Bronchial epithelial cell (primary cell): ENCODE measurements at places on chromosomes 16 and 17.

DNA sequence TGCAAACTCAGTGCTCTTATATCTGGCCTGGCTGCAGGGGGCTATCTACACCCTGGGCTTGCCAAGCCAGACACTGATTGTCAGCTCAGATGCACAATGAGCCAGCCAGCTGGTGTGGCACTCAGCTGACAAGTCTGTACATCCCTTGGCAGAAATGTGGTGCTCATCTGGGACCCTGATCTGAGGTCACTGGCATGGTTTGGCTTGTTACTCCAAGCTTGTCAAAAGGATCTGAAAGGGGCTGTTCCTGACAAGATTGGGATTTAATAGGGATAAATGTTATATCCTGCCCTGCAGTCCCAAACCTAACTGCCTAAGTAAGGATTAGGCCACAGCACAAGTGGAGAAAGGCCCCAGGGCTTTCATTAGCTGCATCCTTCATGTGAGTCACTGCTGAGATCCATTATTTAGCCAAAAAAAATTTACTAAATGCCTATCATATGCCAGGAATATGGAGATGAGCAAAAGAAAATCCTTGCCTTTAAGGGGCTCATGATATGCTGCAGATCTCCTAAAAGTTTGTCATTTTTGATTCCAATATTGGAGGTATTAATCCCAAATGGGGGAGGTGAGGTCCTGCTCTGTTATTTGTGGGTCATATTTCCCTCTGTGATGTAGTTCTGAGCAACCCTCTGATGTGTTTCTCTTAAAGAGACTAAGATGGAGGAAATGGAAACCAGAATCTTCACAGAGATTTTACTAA lies 6.3 kb downstream of the SLC6A2 start:
- DNase-seq, result peak; percentile 66

- no peak for DNase-seq
Measured at GRCh38 chr16:85216522-85217375, 104.5 kb upstream of the CIBAR2 start.

DNA sequence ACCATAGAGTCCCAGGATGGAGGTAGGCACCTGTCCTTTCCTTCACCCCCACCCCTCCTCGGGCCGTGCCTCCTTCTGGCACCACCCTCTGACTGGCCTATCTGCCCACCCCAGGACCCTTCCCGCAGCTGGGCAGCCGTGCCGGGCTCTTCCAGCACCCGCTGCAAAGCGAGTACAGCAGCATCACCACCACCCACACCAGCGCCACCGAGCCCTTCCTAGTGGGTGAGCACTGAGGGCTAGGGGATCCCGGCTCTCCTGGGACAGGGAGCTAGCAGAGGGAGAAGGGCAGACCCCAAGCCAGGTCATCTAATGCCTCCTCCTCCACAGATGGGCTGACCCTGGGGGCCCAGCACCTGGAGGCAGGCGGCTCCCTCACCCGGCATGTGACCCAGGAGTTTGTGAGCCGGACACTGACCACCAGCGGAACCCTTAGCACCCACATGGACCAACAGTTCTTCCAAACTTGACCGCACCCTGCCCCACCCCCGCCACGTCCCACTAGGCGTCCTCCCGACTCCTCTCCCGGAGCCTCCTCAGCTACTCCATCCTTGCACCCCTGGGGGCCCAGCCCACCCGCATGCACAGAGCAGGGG lies 7.8 kb downstream of the GALK1 start:
- no peak for DNase-seq

- no peak for DNase-seq
Measured at GRCh38 chr16:2121853-2122252, 13.8 kb downstream of the PKD1 start.

DNA sequence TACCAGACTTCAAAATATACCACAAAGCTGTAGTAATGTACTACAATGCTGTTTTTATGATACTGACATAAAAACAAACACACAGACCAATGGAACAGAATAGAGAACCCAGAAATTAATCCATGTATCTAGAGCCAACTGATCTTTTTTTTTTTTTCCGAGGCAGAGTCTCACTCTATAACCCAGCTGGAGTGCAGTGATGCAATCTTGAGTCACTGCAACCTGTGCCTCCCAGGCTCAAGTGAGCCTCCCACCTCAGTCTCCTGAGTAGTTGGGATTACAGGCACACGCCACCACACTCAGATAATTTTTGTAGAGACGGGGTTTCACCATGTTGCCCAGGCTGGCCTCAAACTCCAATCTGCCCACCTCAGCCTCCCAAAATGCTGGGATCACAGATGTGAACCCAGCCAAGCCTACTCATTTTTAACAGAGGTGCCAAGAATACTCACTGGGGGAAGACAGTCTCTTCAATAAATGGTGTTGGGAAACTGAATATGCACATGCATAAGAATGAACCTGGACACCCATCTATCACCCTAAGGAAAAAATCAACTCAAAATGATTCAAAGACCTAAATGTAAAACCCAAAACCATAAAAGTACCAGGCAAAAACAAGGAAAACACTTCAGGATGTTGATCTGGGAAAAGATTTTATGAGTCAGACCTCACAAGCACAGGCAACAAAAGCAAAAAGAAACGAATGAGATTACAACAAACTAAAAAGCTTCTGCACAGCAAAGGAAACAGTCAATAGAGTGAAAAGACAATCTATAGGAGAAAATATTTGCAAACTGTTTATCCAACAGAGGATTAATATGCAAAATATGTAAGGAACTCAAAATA lies 63.1 kb downstream of the STX8 start:
- DNase-seq, result peak; percentile 84

GRCh38 chr16:651844-652243 lies 2.7 kb downstream of the WDR90 start:
- DNase-seq, result no peak

DNA sequence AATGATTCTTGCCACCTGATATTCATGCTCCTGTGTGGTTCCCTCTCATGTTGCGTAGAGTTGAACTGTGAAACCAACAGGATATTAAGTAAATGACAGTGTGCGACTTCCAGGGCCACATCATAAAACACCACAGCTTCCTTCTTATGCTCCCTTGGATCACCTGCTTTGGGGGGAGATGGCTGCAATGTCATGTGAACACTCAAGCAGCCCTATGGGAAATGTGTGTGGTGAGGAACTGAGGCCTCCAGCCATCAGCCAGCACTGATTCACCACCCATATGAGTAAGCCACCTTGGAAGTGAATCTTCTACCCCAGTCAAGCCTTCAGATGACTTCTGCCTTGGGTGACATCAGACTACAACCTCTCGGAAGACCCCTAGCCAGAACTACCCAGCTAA lies 427.5 kb downstream of the UTP18 start:
- no peak for DNase-seq
